ENCODE measurements at places on chromosomes 2 and 18.

DNA sequence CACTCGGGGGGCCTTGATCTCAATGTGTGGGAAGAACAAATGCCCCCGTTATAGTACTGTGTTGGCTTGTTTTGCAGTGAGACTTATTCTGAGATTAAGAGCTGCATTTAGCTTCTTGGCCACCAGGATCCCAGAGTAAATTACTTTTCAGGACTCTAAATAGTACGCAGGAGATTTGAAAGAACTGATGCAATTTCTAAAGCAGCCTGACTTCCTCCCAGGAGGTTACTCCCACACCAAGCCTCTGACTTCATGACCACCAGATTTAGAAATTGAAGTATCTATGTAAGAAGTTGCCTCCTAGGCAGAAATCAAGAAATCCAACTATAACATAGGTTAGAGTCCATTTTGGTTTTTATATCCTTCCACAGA, 67.0 kb downstream of the FEZ2 start:
- H3K27me3 ChIP-seq, result no peaks in the 10 kb centered on the region
- no peak overlapping the region for H3K4me3 ChIP-seq
- no peak overlapping the region for H3K27ac ChIP-seq
- H3K4me1 ChIP-seq, result no peaks in the 10 kb centered on the region
- H3K36me3 ChIP-seq, result no peaks in the 10 kb centered on the region
- DNase-seq, result no peak

- H3K36me3 ChIP-seq, result peaks cover 3% of the 10 kb centered on the region
- H3K4me3 ChIP-seq, result no peak overlapping the region
These were observed 247.3 kb downstream of the PTGR3 start for GRCh38 chr18:74961596-74961995.

- H3K27me3 ChIP-seq, result no peaks in the 10 kb centered on the region
- no peak for DNase-seq
- H3K4me1 ChIP-seq, result peaks cover 5% of the 10 kb centered on the region
- H3K36me3 ChIP-seq, result no peaks in the 10 kb centered on the region
These were observed 173.8 kb downstream of the GFPT1 start for GRCh38 chr2:69213201-69213600.

DNA sequence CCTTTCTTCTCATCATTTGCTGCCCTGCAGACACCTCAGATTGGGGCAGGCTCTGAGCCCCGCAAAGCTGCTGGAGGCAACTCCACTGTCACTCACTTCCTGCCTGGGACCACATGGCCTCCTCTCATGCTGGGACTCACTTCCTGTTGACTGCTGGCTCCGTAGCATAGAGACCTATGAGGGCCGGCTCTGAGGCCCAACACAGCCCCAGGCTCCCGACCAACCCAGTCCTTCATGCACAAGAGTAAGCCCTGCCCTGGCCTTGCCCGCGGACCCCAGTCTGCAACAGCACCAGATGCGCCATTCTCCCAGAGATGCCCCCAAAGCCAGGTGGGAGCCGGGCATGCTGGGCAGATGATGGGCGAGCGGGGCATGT, 55.7 kb downstream of the DNMT3A start:
- no peaks in the 10 kb centered on the region for H3K27me3 ChIP-seq
- H3K4me1 ChIP-seq, result peaks cover 13% of the 10 kb centered on the region
- no peak for DNase-seq
- H3K27ac ChIP-seq, result peak overlapping the region; percentile 93
- H3K36me3 ChIP-seq, result peaks cover 22% of the 10 kb centered on the region

DNA sequence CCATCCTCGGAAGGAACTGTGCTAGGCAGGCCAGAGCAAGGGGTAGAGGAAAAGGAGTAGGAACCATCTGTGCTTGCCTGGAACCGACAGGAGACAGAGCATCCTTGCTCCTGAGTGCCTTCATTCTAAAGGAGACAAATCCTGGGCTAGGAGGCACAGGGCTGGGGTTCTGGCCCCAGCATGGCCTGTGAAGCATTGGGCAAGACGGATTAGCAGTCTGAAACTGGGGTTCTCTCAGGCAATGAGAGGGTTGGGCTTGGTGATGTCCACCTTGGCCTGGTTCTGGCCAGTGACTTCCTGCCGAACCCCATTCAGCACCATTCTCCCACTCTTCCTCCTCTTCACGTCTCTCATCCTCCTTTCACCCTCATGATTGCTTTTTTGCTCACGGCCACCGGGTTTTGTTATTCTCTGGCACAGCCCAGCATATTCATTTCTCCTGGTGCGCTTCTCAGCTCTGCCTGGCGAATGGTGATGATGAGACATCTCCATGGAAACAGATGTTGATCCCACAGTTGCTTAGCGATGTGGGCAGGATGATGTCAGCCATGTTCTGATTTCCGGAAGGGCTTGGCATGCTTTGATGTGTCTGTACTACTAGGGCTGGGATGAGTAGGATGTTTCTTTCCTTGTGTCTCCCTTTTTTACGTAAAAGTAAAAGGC, 127.7 kb downstream of the CAPN13 start:
- no peaks in the 10 kb centered on the region for H3K27me3 ChIP-seq
- H3K27ac ChIP-seq, result no peak overlapping the region
- no peaks in the 10 kb centered on the region for H3K4me1 ChIP-seq
- DNase-seq, result no peak

DNA sequence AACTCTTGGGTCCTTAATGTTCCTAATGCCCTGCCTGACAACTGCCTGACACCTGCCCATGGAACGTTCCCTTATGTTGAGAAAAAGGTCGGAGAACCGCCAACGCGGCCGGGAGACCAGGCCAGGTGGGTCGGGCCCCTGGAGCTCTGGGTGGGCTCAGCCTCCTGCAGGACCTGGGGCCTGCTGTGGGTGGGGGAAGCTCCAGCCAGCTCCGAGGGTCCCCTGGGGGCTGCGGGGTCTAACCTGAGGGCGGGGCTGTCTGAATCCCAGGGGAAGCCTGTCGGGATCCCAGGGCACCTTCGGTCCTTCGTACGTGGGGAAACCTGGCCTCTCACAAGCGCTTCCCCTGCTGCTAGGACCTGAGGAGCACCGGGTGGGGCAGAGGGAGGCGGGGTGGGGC, 296.0 kb downstream of the NDUFA10 start:
- H3K27me3 ChIP-seq, result no peaks in the 10 kb centered on the region
- no peak overlapping the region for H3K4me3 ChIP-seq
- H3K27ac ChIP-seq, result no peak overlapping the region
- no peaks in the 10 kb centered on the region for H3K4me1 ChIP-seq
- no peaks in the 10 kb centered on the region for H3K36me3 ChIP-seq
- no peak for DNase-seq
